ENCODE measurements at places on chromosomes 16 and 17.

GRCh38 chr17:21125862-21126261 lies 902 bp upstream of the DHRS7B start:
- no peak for DNase-seq

- DNase-seq = no peak
These were observed 10.8 kb upstream of the NME1 start for GRCh38 chr17:51142597-51142996.

GRCh38 chr17:7014995-7015958 lies 2.9 kb downstream of the RNASEK start:
- no peak for DNase-seq

DNA sequence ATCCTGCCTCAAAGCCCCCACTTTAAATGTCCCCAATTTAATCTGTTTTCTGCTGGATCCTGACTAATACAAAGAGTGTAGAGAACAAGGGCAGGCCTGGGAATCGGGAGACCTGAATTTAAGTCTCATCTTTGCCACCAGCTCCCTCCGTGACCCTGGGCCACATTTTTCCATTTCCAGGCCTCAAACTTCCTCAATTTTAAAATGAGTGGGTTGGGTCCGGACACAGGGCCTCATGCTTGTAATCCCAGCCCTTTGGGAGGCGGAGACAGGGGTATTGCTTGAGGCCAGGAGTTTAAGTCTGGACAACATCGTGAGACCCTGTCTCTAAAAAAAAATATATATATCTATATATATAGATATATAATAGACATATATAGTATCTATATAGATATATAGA lies 61.4 kb downstream of the SRL start:
- no peak for DNase-seq

DNA sequence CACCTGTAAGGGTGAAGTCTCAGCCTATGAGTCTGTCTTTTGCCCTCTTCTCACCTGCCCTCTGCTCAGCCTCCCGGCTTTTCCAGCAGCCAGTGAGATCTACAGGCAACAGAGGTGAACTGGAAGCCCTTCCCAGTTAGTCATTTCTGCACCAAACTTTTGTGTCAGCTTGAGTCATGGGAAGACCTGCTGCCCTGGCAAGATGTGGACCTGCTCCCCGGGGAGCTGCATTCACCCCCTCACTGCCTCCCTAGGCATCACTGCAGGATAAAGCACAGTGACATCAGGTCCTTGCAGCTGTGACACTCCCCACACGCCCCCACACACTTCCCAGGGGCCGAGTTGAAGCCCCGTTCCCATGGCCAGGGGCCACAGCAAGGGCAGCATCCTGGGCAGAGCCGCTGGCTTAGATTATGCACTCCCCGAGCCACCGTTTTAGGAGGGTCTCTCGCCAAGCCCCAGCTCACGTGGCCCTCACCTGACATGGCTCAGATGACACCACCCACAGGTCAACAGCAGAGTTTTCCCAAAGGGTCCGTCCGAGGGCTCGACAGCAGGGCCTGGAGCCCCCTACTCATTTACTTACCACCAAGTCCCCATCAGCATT lies 6.5 kb upstream of the ABR start:
- DNase-seq = no peak

- no peak for DNase-seq
These were observed at the start of gene NECAB2 for GRCh38 chr16:83967838-83968305. Gene NECAB2, plus strand, starts transcription at chr16:83968244. Its CDS starts 405 bp downstream, at chr16:83968649.

- DNase-seq = peak; percentile 26
These were observed 58.5 kb upstream of the CREBBP start for GRCh38 chr16:3938843-3939624.

DNA sequence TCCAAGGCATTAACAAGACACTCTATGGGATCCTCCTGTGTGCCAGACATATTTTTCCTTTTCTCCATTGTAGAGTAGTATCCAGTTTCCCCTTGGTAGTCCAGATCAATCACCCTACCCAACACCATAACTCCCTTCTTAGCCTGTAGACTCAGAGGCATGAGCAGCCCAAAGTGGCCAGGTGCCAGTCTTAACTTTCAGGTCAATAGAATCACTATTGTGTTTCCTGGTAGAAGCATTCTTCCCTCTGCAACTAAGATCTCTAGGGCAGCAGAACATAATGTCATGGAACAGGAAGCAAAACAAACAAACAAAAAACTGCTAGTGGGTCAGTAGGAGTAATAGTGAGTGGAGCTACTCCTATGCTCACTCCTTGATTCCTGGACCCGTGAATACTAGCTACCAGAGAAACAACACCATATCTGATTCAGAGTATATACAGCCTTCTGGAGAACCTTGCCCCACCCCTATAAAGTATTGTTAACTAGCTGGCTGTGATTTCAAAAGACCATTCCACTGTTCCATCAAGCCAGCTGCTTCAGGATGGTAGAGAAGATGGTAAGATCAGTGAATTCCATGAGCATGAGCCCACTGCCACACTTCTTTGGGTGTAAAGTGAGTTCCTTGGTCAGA lies 11.2 kb upstream of the CLEC19A start:
- DNase-seq = no peak

DNA sequence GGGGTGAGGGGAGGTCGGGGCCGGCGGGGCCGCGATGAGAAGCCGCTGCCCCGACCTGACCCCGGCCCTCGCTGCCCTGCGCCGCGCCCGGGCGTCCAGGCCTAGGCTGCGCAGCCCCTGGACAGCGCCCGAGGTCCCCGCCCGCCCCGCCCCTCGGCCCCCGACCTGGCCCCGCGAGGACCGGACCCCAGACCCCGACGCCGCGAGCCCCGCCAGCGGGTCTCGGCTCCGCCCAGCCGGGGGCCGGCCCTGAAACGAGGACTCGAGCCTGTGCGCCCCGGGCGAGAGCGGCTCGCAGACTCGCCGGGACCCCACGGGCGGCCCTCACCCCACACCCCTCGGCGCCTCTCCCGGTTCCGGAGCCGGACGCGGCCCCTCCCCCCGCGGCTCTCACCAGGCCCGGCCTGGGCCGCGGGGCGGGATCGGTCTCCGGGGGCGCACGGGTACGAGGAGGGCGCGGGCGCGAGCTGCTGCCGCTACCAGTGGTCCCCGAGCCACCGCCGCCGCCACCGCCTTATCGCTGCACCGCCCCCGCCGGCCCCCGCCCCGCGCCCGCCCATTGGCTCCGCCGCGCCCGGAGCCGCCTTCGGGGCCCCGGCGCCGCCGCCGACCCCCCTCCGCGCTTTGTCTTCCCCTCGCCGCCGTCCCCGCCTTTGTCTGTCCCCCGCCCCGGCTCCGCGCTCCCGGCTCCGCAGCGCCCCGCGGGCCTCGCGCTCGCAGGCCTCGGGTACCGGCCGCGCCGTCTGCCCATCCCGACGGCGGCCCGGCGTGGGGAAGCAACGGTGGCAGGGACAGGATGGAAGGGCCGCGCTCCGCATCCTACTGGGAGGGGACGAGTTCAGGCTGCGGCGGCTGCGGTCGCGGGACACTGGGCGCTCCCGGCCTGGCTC lies at the start of gene LIMD2:
TSS of gene LIMD2 (minus strand) at position 488 of the 890 bp plus-strand sequence. CDS start 827 bp downstream, outside the sequence.
- DNase-seq = peak; percentile 72

DNA sequence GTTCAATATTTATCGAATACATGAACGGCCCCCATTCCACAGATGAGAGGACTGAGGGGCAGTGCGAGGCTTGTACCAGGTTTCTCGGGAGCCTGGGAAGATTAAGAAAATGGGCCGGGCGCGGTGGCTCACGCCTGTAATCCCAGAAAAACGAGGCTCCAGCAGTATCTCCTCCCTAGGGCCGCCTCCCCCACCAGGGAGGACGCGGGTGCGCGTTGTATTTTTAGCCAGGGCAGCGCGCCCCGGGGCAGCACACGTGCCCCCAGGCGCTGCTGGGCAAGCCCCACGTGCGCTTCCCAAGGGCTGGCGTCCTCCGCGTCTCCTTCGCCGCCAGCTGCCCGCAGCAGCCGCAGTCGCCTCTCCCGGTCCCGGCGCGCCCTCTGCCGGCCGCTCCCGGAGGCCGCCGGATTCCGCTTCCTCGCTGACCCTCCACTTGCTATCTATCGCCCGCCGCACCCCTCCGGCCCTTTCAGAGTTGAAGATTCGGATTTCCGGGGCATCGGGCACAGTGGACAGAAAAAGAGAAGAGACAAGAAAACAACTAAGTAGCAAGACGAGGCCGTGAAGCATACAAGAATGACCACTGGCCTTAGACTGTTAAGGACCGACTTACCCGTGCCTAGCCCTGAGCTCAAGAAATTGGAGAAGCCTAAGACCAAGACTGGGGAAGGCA lies 1.9 kb upstream of the YBX2 start:
- peak; percentile 82 for DNase-seq

GRCh38 chr17:76670718-76671122 lies 27.2 kb upstream of the ST6GALNAC1 start:
- no peak for DNase-seq

DNA sequence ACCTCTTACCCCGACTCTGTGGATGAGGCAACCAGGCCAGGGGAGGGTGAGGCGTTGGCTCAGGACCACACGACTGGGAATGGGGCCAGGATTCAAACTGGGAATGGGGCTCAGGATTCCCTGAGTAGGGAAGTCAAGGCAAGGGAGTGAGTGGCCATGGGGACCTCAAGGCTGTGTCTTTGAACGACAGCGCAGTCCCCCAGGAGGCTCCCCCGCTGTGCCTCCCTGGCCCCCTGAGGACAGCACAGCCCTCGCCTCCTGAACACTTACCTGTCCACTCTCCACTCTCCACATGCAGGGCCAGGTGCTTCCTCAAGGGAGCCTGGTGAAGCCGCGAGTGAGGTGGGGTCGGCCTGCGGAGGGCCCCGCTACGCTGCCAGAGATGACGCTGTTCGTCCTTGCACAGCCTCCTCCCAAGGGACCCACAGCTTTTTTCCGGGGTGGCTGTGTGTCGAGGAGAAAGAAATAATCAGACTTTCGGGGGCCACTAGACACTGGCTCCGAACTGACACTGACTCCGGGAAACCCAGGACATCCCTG lies 6.9 kb downstream of the ZNF469 start:
- DNase-seq = no peak

DNA sequence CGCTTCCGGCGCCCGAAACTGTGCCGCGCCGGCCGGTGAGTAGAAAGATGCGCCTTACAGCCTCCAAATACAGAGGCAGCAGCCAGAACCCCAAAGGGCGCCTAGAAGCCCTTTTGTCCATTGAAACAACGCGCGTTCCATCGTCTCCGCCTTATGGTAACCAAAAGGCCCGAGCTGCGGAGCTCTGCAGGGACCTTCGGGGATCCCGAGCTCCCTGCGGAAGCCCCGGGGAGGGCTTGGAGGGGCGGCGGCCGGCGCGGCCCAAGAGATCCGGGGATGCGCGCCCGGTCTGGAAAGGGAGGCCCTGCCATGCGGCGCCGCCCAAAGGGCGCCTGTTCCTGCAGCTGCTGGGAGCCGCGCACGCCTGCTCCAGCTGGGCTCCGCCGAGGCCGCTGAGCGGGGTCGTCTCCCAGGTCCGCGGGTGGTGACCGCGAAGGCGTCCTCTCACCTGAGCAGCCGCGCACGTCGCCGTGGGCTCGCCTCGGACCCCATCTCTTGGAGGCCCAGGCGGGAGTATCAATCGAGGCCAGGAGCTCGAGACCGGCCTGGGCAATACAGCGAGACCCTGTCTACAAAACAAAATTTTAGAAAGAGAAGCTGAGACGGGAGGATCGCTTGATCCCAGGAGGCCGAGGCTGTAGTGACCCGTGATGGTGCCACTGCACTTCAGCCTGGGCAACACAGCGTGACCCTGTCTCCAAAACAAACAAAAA lies 742 bp upstream of the FBXO31 start:
- peak; percentile 53 for DNase-seq

GRCh38 chr17:50039058-50039457 lies 16.9 kb upstream of the ITGA3 start:
- no peak for DNase-seq

- no peak for DNase-seq
These were observed 7.1 kb downstream of the ACE start for GRCh38 chr17:63483655-63484575.

- DNase-seq = no peak
These were observed 39.3 kb downstream of the MSI2 start for GRCh38 chr17:57295526-57296023.

GRCh38 chr16:23434380-23434779 lies 18.6 kb downstream of the COG7 start:
- peak; percentile 76 for DNase-seq

DNA sequence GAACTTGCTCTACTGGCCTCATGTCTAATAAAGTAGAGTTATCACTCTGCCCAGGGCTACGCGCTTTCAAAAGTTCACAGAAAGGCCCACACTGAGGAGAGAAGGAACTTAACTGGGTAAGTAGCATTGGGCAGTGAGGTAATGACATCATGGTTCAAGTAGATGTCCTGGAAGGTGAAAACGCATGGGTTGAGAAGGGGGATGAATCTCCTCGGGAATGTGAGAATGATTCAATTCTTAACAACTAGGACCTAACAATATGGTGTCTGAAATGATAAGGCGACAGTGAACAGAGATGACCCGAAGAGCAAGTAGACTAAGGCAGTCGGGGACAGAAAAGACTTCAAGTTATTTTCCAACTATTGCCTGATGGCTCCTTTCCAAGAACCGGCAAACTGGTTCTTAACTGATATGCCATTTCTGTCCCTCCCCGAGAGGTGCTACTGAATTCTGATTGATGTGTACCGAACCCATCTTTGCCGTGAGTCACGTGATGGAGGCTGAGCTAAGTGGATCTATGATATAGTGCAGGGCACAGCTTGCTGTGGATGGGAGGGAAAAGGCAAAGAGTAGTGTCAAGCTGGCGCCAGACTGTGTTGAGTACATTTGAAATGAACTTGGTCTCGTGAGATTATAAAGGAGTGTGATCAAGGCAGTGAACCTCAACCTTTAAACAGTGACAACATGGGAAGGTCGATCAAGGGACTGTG lies 44.1 kb downstream of the MARCHF10 start:
- DNase-seq = no peak

- no peak for DNase-seq
These were observed 18.8 kb downstream of the ADORA2B start for GRCh38 chr17:15963670-15964110.

DNA sequence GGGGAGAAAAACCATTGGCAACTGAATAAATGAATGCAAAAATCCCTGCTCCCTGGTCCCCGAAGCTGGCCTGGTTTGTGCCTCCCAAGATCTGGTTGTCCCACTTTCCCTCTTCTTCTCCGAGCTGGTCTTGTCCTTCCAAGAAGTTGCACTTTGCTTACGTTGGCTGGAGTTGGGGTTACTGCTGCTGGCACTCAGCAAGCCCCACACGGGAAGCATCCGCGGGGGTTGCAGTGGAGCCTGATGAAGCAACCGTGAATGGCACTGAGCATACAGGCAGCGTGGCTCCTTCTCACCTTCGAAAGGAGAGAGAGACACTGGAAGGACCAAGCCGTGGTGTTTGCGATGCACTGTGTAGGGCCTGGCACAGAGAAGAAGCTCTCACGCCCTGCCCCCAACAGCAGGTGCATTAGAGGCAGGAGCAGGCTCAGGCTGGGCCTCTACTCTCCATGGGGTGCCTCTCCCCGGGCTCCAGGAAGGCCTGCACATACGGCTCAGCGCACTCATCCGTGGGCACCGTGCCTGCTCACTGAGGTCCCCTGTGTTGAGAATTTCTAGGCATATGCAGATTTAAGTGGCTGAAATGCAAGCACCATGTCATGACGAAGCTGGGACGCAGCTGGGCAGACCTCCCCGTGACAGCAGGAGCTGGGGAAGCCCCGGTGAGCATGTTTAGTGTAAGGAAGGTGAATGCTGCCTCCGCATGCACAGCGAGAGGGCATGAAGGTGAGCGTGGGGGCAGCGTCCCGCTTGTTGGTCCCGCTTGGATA lies 12.1 kb downstream of the CA5A start:
- DNase-seq = no peak

- DNase-seq = no peak
These were observed 27.7 kb upstream of the CHMP6 start for GRCh38 chr17:80963812-80964543.

GRCh38 chr17:78340183-78340955 lies 19.5 kb downstream of the SOCS3 start:
- no peak for DNase-seq

- DNase-seq = no peak
These were observed 14.0 kb downstream of the NAGPA start for GRCh38 chr16:5019775-5020174.
